Stimulated activated CD4-positive, alpha-beta T cell treated with anti-CD3 and anti-CD28 coated beads, Interleukin-1b, Interleukin-23, amount 100 ng/mL, for 1 hour (primary cell): ENCODE measurements at places on chromosomes 6 and 20.

- no peak for DNase-seq
Measured at GRCh38 chr6:106885679-106886078, 88.8 kb downstream of the CD24 start.

GRCh38 chr6:34239500-34239825, 2.8 kb downstream of the HMGA1 start:
- no peak for DNase-seq

- no peak for DNase-seq
Measured at GRCh38 chr6:64792534-64792933, 914.5 kb downstream of the EYS start.

GRCh38 chr6:106496823-106497222, 132.5 kb downstream of the RTN4IP1 start:
- DNase-seq: no peak

- no peak for DNase-seq
Measured at GRCh38 chr6:129104560-129104959, 221.6 kb downstream of the LAMA2 start.

GRCh38 chr6:91098006-91098405, 511.1 kb upstream of the MAP3K7 start:
- DNase-seq: no peak

DNA sequence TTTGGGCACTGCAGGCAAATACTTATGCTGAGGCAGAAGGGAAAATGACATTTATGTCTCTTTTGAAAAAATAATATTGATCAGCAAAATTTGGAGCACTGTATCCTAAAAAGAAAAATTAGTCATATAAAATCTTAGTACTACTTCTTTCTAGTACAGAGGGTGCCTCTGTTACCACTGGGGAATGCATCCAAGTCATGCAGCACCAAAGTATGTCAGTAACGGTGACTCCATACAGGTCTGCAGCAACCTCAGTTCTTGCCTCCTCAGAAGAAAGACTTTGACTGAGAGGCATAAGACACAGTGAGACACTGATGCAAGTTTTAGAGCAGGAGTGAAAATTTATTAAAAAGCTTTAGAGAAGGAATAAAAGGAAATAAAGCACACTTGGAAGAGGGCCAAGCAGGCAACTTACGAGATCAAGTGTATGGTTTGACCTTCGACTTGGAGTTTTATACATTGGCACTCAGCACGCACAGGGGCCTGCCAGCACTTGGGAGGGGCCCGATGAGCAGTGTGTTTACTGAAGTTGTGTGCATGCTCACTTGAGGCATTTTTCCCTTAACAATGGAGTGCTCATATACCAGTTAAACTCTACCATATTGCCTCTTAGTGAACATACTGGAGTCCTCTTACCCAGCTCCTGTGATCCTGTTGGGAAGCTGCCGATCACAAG, 1244.8 kb downstream of the EPHA7 start:
- DNase-seq: no peak

GRCh38 chr20:41540918-41541317, 77.3 kb downstream of the CHD6 start:
- DNase-seq: no peak

DNA sequence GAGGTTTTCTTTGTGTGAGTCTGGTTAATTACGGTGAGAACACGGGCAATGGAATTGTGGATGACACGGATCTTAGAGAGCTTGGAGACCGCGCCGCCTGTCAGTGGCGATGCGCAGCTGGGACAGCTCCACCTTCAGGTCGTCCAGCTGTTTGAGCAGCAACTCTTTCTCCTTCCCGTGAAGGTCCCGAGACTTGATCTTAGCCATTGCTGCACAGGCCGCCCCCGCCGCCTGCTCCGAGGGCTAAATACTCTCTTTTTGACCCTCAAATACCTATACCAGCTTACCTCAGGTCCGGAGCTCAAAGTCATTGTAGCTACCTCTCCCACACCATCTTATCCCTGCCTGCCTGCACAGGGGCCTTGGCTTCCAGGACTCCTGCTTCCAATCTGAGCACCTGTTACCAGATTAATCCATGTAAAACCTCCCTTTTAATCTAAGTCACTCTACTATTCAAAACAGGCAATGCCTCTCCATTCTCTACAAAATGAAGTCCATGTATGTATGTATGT, 100.2 kb downstream of the PREP start:
- no peak for DNase-seq

- DNase-seq: no peak
Measured at GRCh38 chr20:49890471-49891361, 24.6 kb downstream of the SPATA2 start.

GRCh38 chr20:43752561-43753301, 25.9 kb upstream of the GTSF1L start:
- no peak for DNase-seq

GRCh38 chr6:116682334-116682712, 1.3 kb downstream of the KPNA5 start:
- DNase-seq: no peak

DNA sequence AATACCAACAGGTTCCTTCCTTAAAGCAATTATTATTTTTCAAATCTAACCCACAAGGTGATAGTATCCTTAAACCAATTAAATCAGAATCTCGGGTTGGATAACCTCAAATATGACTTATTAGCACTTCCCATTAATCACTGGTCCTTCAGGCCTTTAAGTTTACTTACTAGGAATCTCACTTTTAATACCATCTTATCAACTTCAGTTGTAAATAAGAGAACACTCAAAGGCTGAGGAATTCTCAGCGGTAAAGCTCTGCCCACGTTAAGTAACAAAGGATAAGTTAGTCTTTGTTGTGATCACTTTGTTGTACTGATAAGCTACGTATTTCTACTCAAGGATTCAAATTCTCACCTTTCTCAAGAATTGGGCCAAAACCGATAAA, 82.0 kb downstream of the OR2B2 start:
- no peak for DNase-seq

DNA sequence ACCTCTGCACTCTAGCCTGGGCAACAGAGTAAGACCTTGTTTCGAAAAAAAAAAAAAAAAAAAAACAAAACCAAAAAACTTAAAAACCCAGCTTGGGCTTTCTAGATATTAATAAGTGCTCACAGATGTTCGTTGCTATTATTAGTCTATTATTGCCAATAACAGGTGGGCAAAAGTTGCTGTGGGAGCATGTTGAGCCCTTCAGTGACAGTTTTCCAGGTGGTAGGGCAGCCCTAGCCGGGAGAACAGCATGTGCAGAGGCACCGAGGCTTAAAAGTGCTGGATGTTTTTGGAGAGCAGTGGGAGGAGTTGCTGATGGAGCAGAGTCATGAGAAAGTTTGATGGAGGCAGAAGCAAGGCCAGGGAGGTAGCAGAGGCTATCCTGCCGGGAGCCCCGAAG, 4.4 kb downstream of the PPP1R16B start:
- DNase-seq: no peak

- no peak for DNase-seq
Measured at GRCh38 chr6:33906439-33906838, 102.6 kb upstream of the MLN start.

GRCh38 chr6:135972586-135972985, 121.1 kb downstream of the PDE7B start:
- no peak for DNase-seq

- DNase-seq: no peak
Measured at GRCh38 chr20:61370841-61371303, 118.8 kb downstream of the CDH4 start.

DNA sequence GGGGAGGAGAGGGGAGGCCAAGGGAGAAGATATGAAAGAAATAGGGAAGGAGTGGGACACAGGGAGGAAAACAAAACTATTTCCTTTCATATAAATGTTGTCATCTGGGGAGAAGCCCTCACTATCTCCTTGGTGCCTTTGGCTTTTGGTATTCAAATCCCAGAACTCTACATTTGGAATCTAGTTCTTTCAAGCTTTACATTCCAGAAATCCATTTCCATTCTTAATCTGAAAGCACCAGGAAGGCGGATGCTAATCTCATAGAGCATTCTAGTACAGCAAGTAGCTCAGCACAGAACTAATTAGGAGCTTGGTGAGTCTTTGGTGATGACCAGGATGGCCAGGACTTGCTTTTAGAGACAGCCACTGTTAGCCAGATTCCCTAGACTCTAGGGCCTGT, 177.9 kb downstream of the KIF16B start:
- DNase-seq: no peak

- DNase-seq: no peak
Measured at GRCh38 chr6:158561321-158561884, 1.5 kb downstream of the TMEM181 start.

- DNase-seq: no peak
Measured at GRCh38 chr20:63843222-63843621, 12.2 kb upstream of the ZBTB46 start.

DNA sequence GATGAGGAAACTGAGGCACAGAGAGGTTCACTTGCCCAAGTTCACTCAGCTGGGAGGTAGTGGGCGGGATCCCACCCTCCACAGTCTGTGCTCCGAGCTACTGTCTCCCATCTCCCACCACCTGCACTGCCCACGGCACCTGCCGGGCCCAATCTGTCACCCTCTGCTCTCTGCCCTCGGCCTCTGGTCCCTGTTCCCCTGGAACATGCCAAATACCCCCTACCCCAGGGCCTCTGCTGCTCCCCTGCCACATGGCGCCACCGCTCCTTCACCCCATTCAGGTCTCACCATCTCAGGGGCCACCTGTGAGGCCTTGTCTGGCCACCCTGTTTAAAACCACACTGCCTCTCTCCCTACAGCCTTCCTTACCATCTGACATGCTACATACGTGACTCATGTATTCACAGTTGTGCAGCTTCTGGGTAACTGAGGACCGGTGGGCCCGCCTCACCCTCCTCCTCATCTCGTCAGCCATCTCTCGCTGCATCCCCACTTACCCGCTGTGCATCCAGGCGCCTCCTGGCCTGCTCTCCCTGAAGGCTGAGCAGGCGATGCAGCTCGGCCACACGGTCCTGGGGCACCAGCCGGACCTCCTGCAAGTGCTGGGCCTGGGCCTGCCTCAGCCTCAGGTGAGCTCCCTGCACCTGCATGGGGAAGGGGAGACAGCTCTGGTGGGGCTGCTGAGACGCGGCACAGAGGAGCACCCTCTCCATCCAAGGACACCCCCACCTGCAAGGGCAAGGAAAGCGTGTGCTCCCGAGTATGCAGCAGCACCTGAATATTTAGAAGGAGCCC, 50.6 kb downstream of the GINS1 start:
- DNase-seq: no peak

- DNase-seq: no peak
Measured at GRCh38 chr20:44187054-44187771, at the start of gene JPH2. Gene JPH2, minus strand, starts transcription at chr20:44187188. Its CDS starts 483 bp downstream, at chr20:44186705.

DNA sequence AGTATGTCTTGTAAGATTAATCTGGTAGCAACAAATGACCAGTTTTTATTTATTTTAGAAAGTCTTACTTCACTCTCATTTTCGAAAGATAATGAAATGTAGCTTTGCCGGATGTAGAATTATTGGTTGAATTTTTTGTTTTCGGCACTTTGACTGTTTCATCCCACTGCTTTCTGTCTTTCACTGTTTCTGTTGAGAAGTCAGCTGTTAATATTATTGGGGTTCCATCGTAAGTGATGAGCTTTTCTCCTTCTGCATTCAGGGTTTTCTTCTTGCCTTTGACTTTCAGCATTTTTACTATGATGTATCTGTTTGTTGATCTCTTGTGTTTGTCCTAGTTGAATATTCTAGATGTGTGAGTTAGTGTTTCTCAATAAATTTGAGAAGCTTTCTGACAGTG, 383.4 kb downstream of the PAX1 start:
- no peak for DNase-seq

GRCh38 chr6:42729731-42730130, 7.3 kb upstream of the PRPH2 start:
- DNase-seq: no peak

DNA sequence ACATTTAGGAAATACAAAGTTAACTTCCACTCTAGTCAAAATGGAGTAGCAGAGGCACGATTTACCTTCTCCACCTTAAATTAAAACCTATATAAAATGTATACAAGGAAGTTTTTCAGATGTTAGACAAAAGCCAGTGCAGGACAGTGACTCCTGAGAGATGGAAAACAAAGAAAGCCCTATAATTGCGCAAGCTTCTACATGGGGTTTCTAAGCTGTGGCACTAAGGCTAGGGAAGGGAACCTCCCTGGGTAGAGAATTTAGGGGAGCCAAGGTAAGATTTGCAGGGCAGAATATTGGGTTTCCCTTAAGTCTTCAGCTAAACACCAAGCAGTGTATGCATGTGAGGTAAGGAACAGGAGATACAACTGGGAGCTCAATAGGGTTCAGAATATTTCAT, 18.5 kb upstream of the ZC3H12D start:
- DNase-seq: no peak

- DNase-seq: no peak
Measured at GRCh38 chr6:45698046-45698445, 317.6 kb downstream of the CLIC5 start.

DNA sequence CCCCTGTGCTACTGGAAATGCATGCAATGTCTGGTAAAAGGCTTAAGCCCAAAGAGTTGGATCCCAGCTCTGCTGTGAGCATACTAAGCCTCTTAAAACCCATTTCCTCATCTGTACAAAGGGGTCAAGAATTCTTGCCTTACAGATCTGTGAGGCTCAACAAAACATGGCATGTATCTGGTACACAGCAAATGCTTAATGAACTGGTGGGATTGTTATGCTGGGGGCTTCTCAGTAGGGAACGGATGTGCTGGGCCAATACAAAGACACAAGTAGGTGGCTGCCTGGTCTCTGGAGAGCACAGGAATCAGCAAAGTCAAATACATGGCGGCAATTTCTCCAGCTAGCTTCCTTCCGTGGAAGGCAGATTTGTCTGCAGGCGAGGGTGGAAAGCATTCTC, 62.3 kb downstream of the LAMP5 start:
- DNase-seq: no peak

DNA sequence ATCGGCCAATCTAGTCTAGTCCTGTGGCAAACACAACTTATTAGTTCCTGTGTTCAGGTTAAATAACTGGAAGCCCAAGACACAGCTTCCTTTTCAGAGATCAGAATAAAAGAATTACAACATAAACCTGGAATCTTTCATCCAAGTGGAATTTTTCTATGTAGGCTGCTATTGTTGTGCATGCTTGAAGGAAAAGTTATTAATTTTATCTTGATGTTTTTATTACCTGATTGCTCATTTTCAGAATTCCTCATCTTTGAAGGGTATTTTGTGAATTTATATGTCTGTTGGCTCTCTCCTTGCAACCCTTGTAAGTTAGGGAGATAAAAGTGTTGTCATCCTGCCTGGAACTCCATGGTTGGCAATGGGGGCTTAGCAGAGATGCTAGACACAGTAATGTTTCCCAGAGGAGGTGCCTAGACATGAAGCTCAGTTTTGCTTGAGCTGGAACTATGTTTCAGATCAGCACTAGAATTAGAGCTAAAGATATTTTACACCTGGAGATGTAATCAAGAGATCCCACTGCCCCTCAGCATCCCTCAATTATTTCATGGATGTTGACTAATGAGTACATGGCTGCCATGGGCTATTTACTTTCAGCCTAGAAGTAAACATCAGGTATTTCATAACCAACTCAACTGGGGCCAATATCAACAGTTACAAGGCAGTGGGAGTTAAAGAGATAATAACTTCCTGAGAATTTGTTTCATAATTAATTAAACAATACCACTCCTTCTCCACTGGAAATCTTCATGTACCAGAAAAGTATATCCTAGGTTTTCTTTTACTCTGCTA, 367.0 kb upstream of the MARCKS start:
- DNase-seq: no peak
